ENCODE measurements at places on chromosomes 3 and 15.

GRCh38 chr3:173473237-173473636, 75.7 kb downstream of the NLGN1 start:
- ATAC-seq: no peak

DNA sequence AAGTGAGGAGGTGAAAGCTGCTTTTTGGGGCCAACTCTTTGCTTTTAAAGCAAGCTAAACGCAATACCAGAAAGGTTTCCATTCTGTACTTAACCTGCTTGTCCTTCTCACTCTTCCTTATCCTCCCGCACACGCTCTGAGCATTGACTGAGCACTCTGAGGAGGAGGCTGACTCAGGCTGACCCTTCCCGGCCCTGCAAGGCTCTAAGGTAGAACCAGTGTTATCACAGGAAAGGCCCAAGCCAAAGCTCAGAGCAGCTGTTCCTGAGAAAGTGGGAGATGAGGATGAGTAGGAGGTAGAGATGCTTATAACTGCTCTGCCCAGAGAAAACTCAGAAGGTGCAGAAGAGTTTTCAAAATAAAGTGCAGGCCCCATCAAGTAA, 2.3 kb downstream of the B3GNT5 start:
- ATAC-seq: no peak

GRCh38 chr3:50372349-50372748, 13.0 kb upstream of the TMEM115 start:
- peak; percentile 3 for ATAC-seq

GRCh38 chr3:58321791-58322190, 10.9 kb upstream of the PXK start:
- ATAC-seq: no peak

DNA sequence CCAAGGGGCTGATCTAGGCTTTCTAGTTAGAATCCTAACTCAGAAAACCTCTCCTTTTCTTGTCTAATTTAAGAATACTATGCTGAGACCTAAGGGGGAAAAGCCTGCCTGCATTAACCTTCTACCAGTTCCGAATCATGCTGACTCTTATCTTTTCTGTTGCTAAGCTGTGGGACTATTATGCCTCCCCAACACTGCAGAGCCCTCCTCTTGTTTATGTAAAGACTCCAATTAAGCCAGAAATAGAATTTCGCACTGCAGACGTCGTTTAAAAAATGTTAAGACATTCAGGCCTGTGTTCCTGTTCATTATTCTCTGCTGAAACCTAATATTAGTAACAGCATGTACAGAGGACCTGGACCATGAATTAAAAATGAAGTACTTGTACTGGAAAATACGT, 310.6 kb upstream of the ATP11B start:
- ATAC-seq: no peak

- peak; percentile 97 for ATAC-seq
Observed at GRCh38 chr15:59221511-59222505, 15.2 kb downstream of the LDHAL6B start.

- ATAC-seq: peak; percentile 4
Observed at GRCh38 chr3:52399593-52399992, 45.3 kb downstream of the SEMA3G start.

- no peak for ATAC-seq
Observed at GRCh38 chr3:192890347-192891335, 27.0 kb downstream of the MB21D2 start.

DNA sequence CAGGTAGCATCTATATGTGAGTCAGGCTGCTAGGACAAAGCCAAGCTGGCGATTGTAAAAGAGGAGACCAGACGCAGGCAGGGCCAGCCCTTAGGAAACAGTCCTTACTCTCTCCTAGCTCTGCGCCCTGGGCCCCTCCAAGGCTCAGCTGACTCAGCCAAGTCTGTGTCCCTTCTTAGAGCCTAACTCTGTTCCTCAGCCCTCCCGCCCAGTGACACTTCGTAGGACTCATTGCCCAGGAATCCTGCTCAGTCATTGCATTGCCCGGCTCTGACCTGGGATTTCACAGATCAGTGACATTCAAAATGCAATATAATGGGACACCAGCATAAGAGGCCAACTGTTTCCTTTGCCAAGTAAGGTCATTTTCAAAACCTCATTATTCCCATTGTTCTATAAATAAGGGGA, 244.2 kb downstream of the TLE3 start:
- peak; percentile 72 for ATAC-seq

DNA sequence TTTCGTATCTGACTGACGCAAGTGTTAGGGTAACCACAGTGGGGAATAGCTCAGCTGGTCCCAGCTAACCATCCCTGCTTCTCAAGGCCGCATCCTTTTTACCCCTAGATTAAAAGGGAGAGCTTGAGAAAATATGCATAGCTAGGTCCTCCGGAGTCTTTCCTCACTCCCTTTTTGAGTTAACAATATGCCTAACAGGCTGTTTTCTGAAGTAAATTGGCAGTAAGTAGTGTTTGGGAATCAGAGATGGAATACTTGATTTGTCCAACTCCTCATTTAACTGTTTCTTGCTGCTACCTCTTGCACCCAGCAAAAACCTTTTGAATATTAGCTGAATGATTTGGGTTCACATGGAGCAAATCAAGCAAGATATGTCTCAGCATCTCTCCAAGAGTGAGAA, 326.1 kb downstream of the LPP start:
- ATAC-seq: no peak

DNA sequence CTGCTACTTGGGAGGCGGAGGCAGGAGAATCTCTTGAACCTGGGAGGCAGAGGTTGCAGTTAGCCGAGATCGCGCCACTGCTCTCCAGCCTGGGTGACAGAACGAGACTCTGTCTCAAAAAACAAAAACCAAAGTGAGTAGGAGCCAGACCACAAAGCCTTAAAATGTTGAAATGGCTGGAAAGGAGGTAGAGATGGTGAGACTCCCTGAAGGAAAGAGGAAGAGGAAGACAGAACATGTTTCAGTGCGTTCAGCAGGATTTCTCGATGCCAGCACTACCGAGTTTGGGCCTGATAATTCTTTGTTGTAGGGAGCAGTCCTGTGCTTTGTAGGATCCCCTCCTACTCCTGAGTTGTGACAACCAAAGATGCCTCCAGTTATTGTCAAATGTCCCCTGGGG, 189.9 kb downstream of the AKAP13 start:
- ATAC-seq: no peak

DNA sequence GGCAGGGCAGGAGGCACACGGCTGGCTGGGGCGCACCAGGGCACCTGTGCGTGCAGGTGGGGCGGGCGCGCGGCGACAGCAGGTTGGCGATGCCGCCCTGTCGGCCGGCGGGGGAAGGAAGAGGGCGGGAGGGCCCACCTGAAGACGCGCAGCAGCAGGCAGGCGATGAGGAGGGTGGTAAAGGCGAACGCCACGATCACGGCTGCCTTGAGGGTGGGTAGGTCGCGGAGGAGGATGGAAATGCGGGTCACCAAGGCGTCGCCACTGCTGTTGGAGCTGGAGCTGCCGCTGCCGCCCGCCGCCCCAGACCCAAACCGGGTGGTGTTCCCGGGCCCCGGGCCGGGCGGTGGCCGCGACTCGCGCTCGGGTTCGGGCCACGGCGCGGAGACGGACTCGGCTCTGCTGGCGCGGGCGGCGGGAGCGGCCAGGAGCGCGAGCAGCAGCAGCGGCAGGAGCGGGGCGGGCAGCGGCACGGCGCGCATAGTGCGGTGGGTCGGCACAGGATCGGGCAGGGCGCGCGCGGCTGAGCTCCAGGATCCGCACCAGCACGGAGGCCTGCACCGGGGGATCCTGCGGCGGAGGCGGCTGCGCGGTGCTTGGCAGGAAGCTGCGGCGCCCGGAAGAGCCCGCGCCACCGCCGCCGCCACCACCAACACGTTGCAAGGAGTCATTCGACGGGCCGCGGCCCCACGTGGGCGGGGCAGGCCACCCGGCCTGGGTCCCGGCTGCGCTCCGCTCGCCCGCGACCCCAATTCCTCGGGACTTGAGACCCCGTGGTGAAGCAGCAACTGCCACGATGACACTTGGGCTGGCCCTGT, at the start of gene FAM174B:
Gene FAM174B (minus strand): TSS at position 598 of the 818 bp plus-strand sequence.
- peak; percentile 55 for ATAC-seq

GRCh38 chr15:56813995-56814394, 80.7 kb upstream of the ZNF280D start:
- no peak for ATAC-seq
